ENCODE measurements at places on chromosomes 12 and 14.

GRCh38 chr12:110079477-110080400, 31.4 kb upstream of the C12orf76 start:
- peak; percentile 29 for DNase-seq

GRCh38 chr14:71022939-71023338, 115.7 kb downstream of the PCNX1 start:
- no peak for DNase-seq

DNA sequence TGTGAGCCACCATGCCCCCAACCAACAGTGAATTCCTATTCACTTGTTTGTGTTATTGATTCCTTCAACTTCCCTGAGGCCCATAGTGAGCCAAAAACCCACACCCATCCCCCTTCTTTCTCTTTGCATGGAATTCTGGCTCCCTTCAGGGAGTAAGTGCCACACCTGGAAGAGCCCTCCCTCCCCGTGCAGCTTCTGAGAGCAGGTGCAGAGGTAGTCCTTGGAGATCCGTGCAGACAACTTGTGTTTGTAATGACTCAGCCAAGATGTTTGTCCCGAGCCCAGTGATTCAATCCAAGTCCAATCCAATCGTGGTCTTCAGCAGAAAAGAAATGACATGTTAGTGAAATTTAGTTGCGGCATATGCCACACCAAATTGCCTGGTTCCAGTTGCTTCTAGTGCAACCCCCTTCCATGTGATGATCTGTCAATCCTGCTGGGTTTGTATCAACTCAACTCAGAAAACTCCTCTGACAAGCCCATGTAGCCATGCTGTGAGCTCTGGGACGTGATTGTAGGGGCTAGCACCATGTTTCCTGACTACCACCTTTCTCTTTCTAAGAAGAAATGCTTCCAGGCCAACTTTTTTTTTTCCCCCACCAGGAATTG, 27.5 kb downstream of the GPRC5A start:
- DNase-seq = no peak

DNA sequence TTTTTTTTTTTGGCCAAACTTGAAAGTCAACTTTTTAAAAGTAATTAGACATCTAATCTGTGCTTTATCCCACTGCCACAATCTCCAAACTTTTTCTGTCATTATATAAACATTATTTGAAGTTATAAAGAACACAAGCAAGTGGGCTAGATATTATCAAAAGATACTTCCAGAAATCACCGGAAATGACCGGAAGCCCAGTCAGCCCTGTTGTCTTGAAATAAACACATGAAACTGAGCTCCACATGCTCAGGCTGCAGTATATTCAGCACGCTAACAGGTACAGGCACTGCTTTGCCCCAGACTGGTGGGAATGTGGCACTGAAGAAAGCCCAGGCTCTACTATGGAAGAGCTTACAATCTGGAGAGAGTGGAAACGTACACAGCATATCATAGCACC, 158.9 kb upstream of the PLEKHG7 start:
- DNase-seq = no peak

DNA sequence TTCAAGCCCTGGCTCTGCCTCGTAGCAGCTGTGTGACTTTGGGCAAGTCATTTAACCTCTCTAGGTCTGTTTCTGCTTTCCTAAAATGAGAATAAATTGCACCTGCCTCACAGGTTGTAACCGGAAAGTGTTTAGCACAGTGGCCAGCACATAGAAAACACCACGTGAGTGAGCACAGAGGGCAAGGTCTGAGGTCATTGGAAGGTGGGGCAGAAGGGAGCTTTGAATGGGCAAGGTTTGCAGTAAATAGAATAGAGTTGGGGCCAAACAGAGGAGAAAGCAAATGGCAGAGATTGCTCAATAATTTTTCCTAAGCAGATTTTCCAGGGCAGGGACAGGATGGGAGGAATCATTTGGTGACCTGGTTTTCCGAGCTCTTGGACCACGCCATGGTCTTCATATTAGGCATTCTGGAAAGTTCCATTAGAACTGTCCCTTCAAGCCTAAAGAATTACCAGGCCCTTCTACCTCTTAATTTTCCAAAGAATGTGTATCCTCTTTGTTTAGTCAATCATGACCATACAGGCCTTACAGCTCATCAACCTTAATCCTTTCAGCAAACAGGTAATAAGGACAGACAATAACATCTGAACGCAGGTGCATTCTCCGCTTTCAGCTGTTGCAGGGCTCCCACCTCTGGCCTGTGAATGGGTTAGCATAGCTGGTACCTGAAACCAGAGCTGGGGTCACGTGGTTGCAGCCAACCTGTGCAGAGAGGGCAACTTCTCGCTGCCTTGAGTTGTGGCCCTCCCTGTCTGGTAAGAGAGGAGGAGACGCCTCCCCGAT, 53.8 kb downstream of the VWF start:
- no peak for DNase-seq

- DNase-seq = no peak
Measured at GRCh38 chr12:93943780-93944179, 204.6 kb upstream of the PLXNC1 start.

DNA sequence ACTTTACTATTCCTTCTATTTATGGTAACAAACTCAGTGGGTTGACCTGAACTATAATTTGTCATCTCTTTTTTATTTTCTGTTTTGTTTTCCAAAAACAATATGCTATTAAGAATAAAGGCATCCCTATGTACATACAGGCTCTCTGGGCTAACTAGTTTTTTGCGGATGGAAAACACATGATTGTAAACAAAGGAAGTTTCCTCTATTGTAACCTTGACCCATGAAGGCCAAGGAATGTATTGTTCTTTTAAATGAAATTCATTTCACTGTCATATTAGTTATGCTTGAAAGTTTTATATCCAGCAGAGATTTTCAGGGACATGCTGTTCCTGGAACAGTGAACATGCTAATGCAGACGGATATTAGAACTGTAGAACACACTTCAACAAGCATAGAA, 705.0 kb upstream of the SEL1L start:
- no peak for DNase-seq

DNA sequence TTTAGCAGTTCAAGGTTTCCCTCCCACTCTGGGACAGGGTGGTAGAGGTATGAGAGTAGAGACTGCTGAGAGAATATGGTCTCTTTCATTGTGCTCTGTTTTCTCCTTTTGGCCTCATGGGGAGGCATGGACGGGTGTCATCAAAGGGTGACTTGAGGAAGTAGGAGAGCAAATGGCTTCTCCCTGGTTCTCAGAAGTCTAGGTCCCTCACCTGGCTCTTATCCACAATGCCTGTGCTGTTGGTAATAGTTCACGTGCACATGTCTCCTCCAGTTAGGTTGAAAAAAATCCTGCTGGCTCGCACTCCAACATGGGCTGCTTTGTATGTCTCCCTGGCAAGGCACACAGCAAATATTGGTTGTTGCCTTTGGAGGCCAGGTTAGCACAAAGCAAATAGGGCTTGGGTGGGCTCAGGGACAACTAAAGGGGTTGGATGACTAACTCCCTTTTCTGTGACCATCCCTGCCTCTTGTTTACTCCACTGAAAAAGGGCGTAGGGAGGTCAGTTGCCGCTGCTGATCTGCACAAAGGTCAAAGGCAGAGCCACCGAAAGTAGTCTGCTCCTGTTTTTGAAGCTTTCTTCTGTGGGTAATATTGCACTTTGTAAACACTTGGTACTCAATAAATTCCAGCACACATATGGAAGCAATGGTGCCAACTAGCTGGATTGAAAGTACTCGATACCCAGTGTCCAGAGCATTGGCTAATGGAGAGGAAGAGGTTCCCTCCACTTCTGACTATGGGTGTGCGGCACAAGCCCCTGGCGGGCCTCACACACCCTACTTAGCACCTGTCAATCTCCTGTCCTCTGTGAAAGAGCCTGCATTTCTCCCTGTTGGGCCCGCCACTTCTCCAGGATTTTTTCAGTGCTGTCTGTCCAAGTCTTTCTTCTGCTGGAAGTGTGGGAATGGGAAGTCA, 121.8 kb downstream of the SLC38A6 start:
- DNase-seq = no peak

DNA sequence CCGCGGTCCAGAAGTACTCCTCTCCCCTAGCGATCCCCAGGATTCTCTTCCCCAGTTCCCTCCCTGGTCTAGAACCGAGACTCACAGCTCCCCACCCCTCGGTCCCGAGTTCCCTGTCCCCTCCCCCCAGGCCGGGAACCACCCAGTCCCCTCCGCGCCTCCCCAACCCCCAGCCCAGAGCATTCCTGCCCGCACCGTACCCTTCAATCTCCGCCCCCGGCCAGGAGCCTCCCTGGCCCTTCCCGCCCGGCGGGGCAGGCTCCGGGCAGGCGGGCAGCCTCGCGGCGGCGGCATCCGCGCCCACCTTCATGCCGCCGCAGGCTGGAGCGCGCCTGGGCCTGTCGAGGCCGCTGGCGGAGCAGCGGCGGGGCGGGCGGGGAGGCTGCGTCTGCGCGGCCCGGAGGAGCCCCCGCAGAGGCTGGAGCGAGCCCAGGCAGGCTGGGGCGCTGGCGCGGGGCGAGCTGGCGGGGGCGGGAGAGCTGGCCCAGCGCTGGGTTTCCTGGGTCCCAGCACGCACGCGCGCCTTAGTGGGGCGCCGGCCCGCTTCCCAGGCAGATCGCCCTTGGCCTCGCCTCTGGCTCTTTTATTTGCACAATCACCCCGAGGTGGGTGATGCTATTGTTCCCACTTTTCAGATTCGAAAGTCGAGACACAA, 22.2 kb upstream of the GPR132 start:
- DNase-seq = peak; percentile 56
